ENCODE measurements at places on chromosomes 1 and 21.
A peak's percentile ranks its signal among the peaks of the same experiment; 100 is the strongest.

DNA sequence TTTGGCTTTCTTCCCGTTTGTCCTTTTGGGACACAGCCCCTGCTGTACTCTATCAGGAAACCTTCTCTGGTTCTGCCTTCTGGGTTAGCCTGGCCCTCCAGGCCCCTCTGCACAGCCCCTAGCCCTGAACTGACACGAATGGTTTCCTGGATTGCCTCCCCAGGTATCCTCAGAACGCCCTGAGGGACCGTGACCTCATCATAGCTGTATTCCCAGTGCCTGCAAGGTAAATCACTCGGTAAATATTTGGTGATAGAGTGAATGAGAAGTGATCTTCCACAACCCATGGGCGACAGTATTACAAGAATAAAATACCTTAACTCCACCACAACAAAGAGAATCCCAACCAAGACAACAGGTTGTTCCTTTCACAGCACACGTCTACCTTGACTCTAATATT is 637.2 kb downstream of the SMYD3 start:
- DNase-seq: no peak

DNA sequence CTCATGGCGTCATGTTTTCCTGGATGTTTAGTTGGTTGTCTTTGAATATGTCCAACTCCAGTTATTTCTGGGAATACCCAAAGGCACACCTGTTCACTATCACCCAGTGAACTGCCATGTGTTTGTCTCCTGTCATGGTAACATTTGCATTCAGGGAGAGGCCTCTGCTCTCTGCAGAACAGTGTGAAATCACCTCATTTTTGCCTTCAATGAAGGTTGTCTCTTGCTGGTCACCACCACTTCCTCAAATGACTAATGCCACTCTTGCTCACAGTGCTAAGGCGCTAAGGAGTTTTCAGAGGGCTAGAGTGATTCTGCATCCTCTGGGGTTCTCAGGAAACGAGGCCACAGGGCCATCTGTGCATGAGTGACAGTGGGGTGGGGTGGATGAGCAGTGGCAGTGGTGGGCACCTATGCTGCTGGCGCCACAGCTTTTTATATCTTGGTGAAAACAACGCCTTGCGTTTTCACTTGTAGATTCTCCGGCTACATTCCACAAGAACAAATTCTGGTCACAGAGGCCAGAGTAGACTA is 60.0 kb upstream of the ATP5PO start:
- peak; percentile 45 for DNase-seq

- peak; percentile 46 for DNase-seq
These were observed 24.6 kb downstream of the RUNX3 start for GRCh38 chr1:24905355-24905978.

GRCh38 chr1:226938903-226939437 is 1.1 kb upstream of the COQ8A start:
- no peak for DNase-seq

DNA sequence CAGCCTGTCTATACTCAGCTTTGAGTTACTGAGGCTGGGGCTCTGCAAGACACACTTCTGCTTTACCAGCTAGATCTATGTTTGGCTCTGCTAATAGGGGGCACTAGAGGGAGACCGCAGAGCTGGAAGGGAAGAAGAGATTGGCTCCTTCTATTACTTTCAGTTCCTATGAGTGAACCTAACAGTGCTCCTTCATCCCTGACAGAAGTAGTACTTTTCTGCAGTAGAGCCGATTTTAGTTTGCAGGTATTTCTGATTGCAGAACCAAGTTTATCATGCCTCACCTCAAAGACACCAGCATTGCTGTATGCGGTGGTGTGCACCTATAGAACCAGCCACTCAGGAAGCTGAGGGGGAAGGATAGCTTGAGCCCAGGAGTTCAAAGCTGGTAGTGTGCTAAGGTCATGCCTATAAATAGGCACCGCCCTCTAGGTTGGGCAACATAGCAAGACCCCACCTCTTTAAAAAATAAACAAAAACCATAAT is 5.7 kb upstream of the ZDHHC18 start:
- no peak for DNase-seq

- DNase-seq: no peak
These were observed 24.4 kb upstream of the TRIM33 start for GRCh38 chr1:114535401-114535800.

DNA sequence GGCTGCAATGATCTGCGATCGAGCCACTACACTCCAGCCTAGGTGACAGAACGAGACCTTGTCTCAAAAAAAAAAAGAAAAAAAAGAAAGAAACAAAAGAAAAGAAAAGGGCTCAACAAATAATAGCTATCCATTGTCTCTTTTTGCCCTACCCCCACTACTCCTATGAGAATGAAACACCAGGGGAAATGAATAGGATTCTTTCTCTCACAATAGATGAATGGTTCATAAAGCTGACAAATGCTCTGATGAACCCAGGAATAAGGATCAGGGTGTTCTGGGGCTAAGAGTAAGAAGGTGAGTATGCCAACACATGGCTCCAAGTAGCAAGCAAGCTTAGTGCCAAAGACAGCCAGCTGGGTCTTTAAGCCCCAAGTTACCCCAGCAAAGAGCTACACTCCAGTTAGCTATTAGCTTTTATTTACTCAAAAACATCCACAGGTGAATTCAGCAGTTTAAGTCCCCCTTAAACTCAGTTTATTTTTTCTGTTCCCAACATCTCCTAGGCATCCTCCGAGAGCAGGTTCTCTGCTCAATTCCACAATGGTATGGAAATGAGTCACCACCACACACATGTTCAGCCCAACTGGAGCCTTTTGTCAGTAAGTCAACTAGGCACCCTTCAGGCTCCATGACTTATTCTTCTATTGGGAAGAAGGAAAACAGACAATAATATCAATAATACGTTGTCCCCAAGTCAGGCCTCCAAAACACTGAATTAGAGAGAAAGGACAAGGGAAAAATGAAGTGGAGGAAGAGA is 4.2 kb downstream of the ADORA3 start:
- no peak for DNase-seq

- no peak for DNase-seq
These were observed 153.8 kb downstream of the PLPP3 start for GRCh38 chr1:56425494-56426037.

GRCh38 chr1:25517476-25518394 is 25.7 kb upstream of the LDLRAP1 start:
- no peak for DNase-seq

GRCh38 chr1:93989601-93990000 is 80.4 kb upstream of the GCLM start:
- no peak for DNase-seq

- no peak for DNase-seq
These were observed 53.8 kb upstream of the ATP1B1 start for GRCh38 chr1:169052727-169053126.

- DNase-seq: no peak
These were observed at the start of gene FAAH for GRCh38 chr1:46394108-46394871. FAAH (plus strand) TSS chr1:46394317; CDS start chr1:46394349, 32 bp downstream.

GRCh38 chr1:219650880-219651279 is 38.0 kb upstream of the ZC3H11B start:
- DNase-seq: no peak

- DNase-seq: peak; percentile 79
These were observed 94.4 kb upstream of the KRTAP19-8 start for GRCh38 chr21:31132574-31133242.

DNA sequence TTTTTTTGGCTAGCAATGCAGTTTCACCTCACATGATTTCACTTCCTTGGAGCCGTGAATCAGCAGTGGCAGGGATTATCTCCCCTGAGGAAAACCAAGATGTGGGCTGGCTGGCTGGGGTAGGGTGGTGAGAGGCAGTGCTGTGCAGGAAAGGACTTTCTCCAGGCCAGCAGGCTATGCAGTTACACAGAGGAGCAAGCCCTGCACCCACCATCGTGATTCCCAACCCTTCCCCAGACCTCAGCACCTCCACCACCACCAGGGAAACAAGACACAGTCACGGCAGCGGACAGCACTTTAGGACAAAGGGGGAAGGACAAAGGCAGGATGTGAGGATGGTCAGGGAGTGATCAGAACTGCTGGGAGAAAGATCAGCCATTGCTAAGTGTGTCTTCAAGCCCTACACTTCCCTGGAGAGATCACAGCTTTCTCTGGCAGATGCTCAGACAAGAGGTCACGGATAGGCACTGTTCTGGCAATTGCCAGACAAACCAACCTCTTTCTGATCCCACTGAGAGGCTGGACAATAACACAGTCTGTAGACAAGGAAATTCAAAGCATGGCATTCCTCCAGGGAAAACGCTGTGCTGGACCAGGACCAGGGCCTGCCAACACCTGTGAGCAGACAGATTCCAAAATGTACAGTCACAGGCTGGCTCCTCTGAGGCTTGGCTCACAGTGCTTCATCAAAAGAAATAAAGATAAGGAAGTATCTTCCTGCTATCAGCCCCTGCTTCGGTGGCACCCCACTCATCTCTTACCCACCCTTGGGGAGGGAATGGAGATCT is 509.4 kb downstream of the SMYD3 start:
- DNase-seq: no peak

DNA sequence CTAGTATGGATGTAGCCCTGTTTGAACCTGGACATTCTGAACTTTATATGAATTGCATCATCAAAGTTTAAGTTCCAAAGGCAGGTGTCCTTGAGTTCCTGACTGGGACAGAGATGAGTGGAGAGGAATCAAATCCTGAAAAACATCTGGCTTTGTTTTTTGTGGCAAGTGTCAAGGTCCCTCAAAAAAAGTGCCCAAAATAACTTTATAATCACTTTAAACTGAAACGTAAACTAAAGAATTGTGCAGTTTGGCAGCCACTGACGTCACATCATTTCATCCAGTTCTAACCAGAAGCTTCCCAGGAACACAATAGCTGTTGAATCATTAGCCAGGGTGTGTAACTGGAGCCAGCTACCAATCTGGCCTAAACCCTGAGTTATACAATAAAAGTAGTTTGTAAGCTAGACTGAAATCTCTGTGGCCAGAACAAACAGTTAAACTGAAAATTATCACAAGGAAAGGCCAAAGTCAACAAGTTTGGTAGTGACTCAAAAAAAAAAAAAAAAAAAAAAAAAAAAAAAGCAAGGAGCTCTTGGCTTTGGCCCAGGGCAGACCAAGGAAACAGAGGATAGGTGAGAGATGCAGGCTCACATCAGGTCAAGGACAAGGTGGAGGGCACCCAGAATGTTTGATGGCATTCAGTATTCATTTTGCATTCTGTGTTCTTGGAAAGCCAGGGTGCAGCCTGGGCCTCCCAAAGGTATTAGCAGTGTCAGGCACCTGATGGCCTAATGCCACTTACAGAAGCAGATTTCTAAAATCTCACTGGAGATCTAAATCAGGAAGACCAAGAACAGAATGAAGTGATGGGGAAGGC is 74.3 kb downstream of the TNFSF18 start:
- DNase-seq: no peak

DNA sequence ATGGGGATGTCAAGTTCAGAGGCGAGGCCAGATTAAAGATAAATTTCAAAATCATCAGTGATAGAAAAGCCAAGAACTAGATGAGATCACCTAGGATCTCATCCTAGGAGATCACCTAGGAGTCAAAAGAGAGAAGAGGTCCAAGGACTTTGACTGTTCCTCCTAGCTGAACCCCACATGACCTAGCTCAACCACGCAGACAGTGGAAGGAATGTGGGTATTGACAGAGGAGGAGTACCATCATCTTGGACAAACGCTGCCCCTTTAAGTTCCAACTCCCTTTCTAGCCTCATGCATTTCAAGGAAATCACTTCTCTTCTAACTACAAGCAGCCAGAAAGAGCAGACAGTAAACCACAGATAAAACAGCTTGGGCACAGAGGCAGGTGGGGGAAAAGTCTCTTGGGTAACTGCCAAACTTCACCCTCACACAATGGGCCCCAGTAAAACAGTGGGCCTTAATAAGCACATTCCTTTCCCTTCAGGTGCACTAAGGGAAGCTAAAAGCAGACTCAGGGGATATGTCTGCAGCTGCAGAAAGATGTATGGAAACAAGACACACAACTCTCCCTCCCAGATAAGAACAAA is 12.5 kb upstream of the FAM76A start:
- DNase-seq: no peak

DNA sequence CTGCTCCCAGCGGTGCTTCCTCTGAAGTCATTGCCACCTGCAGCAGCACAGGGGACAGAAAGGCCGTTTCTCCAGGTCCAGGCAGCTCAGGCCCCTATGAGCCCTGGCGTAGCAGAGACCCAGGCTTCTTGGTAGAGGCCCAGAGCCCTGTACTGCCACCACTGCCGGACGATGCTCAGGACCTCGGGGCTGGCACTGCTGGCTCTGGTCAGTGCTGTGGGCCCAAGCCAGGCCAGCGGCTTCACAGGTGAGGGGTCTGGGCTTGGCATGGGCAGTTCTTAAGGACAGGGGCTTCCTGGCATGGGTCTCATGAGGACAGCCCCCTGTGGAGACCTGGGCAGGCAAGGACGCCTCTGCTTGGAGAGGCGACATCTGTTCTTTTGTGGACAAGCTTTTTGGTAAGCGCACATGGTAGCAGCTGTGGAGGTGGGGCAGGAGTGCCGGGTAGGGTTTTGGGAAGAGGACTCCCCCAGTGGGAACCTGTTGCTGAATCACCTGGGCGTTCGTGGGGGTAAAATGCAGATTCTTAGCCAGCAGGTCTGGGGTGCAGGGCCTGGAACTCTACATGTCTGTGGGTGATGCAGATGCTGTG is at the start of gene UMODL1:
TSS of gene UMODL1 (plus strand) at position 172 of the 592 bp plus-strand sequence. CDS start at position 172, 0 bp downstream.
- DNase-seq: no peak

DNA sequence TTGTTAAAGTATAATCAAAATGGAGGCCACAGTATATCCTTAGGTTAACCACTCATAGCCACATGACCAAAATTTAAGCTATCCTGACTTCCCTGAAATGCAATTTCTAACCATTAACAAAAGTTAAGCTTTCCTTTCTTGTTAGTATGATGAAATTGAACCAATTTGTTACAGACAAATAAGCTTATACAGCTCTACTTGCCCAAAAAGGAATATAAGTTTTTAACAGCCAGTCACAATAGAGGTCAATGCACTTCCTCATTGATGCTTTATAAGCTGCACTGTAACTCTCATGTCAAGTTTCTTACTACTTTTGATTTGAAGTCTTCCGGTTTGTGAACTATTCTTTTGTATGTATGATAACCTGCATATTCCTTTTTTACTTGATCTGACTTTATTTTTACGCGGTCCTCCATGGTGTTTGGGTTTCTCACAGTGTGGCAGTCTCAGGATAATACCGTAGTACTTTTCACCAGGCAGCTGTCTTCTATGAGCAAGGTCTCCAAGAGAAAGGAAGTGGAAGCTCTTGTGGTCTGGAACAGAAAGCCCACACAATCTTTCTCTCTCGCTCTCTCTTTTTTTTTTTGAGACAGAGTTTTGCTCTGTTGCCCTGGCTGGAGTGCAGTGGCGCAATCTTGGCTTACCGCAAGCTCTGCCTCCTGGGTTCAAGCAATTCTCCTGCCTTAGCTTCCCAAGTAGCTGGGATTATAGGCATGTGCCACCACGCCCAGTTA is 331.6 kb downstream of the SRGAP2C start:
- peak; percentile 25 for DNase-seq

DNA sequence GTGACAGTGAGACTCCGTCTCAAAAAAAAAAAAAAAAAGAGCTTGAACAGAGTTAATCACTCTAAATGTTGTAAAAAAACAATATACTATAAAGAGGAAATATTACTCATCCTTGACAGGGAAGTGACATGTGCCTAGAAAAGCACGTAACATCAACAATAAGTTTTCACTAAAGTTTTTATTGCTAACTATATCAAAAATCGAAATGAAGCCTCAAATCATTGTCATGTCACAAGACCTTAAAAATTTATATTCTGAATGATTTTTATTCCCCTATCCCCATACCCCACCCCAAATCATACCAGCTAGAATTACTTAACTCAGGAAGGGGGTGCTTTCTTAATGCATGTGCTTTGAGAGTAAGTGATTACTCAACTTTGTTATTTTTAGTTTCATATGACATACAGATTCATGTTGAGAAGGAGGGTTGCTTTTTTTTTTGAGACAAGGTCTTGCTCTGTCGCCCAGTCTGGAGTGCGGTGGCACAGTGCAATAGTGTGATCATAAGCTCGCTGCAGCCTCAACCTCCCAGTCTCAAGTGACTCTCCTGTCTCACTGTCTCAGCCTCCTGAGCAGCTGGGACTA is 53.6 kb upstream of the MUTYH start:
- no peak for DNase-seq

All from CD8-positive, alpha-beta T cell (primary cell).